EH (cell line): ENCODE measurements at places on chromosomes 16 and 17.
A peak's percentile ranks its signal among the peaks of the same experiment; 100 is the strongest.

DNA sequence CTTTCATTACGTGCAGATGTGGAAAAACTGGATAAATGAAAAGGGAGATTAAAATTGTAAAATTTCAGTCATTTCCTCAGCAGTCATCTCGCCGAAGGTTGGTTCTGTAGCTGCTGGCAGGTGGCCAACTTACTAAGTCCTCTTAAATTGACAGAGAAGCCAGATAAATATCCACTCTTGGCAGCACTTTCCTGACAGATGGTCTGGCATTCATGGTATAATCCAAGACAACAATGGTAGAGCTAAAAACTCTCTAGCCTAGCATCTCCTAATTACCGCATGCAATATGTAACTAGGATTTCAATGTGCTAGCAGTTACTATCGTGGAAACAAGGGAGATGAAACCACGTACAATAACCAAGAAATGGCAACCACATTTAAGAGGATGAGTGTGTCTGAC is 306.3 kb downstream of the CNTNAP4 start:
- DNase-seq, result no peak

DNA sequence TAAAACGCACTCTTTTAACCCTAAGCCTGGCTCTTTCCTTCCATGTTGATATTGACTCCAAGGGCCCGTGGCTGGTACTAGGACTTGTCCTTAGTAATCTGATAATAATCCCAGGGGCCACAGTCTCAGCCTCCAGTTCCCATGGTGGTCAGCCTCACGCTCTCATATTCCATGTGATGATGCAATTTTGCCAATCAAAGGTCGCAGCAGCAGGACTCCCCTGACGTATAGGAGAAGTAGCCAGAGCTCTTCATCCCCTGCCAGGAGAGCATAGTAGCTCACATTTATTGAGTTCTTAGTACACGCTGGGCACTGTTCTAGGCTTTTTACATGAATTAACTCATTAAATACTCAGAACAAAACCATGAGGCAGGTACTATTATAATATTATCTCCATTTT is 42.4 kb downstream of the CD300LF start:
- no peak for DNase-seq

- peak; percentile 76 for DNase-seq
Measured at GRCh38 chr17:75753514-75754377, 11.2 kb downstream of the GALK1 start.

GRCh38 chr17:14901376-14901775 is 363.8 kb downstream of the PMP22 start:
- no peak for DNase-seq

DNA sequence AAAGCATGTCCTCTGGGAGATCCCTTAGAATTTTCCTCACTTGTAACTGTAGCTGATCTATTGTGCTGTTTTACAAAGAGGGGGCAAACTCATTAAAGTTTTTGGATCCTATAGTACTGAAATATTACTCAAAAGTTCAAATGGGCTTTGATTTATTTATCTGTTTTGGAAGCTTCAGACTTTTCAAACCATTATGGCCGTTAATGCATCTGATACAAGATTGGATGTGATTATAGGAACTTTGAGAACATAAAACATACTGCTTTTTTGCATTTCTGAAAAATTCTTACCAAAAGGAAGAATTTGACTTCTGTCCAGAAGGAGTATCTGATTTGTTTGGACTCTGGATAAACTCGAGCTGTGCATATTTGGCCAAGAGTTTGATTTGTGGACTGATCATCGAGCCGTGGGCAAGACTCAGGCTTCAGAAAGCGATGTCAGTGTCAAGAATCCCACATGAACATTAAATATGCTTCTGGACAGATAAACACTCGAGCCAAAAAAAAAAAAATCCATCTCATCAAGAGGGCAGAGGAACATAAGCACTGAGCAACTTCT is 8.2 kb upstream of the MARCHF10 start:
- no peak for DNase-seq

DNA sequence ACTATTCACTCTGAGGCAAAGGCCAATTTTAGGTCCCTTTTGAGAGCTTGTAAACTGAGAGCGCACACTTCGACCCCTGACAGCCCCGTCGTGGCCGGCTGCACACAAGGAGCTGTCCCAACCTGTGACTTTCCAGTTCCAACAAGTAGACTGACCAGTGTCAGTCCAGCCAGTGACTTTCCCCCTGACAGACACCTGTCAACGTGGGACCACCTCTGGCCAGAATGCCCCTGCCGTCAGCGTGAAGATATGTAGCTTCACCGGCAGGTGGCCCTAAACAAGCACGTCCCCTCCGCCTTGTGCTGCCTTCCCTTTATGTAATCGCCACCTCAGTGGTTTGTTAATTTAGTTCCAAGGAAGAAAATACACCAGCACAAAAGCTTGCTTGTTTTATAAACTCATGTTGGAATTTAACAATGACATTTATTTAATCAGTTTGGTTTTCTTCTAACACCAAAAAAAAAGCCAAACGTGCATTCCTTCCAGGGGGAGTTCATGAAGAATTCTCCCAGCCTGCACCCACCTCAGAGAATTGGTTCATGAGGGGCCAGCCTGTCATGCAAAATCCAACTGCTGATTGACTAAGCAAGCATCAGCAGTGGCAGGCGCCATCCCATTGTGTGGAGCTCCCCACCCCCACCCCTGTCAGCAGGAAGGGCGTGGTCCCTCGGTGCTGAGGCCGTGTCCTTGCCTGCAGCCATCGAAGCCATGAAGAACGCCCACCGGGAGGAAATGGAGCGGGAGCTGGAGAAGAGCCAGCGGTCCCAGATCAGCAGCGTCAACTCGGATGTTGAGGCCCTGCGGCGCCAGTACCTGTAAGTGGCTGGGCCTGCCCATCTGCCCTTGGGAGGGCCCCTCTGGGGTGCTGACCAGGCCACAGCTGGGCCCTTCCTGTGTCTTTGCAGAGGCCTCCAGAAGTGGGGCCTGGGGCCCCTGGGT is 33.9 kb downstream of the PLD6 start:
- no peak for DNase-seq

DNA sequence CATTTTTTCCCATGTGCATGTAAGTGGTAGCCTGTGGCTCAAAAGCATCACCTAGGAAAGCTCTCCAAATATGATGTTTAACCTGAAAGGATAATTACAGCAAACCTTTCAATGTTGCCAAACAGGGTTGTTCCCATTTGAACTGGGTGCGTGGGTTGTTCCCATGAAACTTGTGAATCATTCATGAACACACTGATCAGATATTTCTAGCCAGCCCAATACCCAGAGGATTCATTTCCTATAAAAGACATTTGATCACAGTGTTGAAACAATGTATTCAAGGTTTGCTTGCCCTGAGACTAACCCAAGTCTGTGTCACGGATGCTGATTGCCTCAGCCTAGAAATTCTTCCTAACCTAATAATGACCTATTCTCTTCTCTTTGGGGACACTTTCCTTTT is 12.9 kb downstream of the KRT39 start:
- DNase-seq, result peak; percentile 73

GRCh38 chr16:27189335-27189972 is 13.9 kb upstream of the KDM8 start:
- no peak for DNase-seq

GRCh38 chr17:74918906-74919305 is 4.1 kb downstream of the USH1G start:
- no peak for DNase-seq

- DNase-seq, result no peak
Measured at GRCh38 chr17:75508931-75509361, 6.4 kb downstream of the CASKIN2 start.

GRCh38 chr17:75144816-75145512 is 9.3 kb downstream of the JPT1 start:
- DNase-seq, result no peak

- DNase-seq, result no peak
Measured at GRCh38 chr16:11067697-11068141, 123.4 kb downstream of the CLEC16A start.

DNA sequence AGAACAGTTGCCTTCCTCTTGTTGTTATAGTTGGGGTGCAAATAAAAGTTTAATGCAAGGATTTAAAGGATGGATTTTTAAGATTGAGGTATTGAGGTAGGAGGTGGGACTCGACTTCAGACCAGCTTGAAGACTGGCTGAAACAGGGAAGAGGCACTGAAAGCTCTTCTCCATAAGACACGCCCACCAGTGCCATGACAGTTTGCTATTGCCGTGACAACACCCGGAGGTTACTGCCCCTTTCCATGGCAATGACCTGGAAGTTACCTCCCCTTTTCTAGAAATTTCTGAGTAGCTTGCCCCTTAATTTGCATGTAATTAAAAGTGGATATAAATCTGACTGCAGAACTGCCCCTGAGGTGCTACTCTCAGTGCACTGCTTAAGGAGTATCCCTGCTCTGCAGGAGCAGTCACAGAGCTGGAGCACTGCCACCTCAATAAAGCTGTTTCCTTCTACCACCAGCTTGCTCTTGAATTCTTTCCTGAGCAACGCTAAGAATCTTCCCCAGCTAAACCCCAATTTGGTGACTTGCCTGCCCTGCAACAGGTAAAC is 122.6 kb downstream of the SHISA6 start:
- DNase-seq, result no peak

GRCh38 chr16:89448656-89449055 is 41.7 kb downstream of the ANKRD11 start:
- no peak for DNase-seq

- peak; percentile 83 for DNase-seq
Measured at GRCh38 chr17:7841915-7842379, 7.9 kb downstream of the KDM6B start.

DNA sequence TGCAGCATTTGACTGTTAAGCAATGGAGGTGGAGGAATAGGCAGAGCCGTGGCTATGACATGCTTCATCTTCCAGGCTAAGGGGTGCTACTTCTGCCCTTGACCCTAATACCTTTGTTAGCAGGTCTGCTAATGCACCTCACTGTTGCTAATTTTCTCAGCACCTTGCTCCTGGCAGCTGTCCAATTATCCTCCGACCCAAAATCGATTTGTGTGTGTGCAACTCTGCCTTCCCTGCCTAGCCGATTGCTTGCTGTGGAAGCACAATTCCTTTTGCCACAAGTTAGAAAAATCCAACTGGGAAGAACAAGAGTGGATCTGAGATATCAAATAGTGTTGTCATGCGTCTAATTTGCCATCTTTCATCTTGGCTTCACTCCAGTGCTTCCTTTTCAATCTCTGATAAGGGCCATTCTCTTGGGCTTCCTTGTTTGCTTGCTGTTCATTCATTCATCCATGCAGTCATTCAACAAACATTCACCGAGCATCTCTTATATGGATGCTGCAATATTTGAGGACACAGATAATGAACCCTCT is 422.8 kb downstream of the RBFOX1 start:
- no peak for DNase-seq
